Kidney glomerular epithelial cell (primary cell): ENCODE measurements at places on chromosomes 12 and 14.

DNA sequence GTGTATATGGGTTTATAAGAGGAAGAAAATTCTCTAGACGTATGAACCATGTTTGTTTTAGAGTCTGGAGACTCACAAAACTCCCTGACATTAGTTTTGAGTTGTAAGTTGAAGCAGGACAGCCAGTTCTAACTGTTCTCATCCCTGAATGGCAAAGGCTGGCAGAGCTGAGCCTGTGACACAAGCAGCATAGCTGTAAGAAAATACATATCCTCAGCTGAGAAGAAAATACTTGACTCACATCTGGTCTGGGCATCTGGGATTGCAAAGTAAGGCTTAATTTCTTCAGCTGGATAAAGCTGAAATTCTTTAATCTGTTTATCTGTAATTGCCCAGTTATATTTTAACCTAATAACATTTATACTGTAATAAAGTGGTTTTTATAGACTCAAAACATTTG, 156.3 kb downstream of the PELI2 start:
- DNase-seq = no peak

GRCh38 chr12:3046441-3047200, 30.6 kb upstream of the TSPAN9 start:
- no peak for DNase-seq

GRCh38 chr14:90062127-90062794, 467 bp downstream of the KCNK13 start:
- DNase-seq = no peak

DNA sequence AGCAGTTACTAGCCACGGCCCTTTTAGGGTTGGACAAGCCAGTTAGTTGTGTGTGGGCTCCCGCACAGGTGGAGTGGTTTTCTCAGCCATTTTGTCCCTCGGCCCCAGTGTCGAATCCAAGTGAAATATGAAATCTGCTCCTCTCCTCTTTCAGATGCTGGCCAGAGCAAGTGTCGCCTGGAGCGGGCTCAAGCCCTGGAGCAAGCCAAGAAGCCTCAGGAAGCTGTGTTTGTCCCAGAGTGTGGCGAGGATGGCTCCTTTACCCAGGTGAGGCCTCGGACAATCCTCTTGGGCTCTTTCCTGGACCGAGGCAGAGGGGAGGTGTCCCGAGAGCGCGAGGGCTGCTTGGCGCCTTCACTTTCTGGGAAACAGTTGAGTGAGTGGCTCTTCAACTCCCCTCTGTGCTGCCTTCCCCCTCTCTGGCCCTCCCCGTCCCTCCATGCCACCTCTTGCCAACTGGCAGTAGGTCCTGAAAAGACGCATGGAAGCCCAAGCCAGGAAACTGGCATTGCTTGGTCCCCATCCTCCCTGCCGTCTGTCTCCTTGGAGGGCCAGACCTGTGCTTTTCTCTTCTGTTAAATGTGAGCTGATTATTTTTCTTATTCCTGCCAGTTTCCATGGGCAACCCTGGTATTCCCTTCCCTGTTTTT, 74.2 kb downstream of the SMOC1 start:
- DNase-seq = no peak

DNA sequence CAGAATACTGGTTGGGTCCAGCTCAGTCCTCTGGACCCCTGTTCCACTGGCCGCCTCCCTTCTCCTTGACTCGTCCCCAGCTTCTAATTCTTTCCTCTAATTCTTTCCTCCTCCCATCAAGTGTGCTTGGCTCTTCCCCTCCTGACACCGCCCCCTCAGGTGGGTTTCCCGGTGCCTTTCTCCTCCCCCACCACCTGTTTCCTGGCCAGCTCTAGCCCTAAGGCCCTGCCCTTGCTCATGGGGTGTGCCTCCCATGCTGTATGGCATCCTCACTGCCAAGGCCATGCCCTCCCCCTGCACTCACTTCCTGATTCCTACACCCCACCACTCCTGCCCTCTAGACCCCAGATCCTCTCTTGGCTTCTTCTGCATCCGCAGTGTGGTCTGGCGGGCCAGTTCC, 12.1 kb upstream of the EML1 start:
- DNase-seq = no peak

GRCh38 chr14:63428486-63428885, 109.8 kb upstream of the GPHB5 start:
- no peak for DNase-seq

- DNase-seq = no peak
These were observed 19.6 kb downstream of the MORN3 start for GRCh38 chr12:121649819-121650353.

DNA sequence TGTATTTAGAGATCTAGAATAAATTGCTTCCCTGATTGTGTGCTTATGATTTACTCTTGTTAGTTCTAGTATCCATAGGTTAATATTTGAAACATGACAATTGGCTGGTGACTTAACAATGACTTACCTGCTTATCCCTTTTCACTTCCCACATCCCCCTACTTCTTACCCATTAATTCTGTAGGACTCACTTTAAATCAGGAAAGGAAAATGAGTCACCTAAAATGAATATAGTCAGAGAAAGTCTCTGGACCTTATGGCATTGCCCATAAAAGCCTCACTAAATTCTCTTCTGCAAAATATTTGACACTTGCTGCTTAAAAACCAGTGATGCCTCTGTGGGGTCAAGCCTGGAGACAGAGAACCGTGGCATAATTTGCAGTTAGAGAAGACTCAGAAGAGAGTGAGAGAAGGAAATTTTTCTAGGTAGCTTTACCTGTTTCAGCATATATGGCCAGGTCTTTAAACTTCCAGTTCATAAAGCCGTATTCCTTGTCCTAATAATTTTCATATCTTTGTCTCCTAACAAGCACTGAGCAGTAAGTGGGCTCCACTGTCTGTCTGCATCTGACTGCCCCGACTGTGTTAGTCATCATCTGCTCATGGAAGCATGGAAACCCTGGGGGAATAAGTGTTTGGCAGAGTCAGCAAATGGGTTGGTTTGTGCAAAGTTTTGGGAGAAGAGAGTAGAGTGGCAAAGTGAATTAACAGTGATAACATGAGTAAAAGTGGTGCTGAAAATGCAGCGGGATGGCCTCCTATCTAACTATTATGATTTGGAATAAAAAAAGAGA, 294.4 kb downstream of the AKAP6 start:
- peak; percentile 27 for DNase-seq

DNA sequence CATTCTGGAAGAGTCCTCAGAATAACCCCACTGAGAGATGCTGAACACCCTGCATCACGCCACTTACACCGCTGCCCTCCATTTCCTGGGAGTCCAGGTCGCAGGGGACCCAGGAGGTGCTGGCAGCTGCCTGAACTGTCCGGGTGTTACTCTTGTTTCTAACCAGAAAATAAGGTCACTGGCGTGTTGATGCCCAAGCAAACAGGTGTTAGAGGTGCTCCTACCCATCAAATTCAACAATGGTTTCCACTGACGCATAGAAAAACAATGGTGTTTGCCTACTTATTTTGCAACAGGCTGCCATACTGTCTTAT, 23.8 kb downstream of the PITPNM2 start:
- DNase-seq = no peak

- DNase-seq = peak; percentile 9
These were observed 39.3 kb downstream of the BBS10 start for GRCh38 chr12:76308866-76309265.

DNA sequence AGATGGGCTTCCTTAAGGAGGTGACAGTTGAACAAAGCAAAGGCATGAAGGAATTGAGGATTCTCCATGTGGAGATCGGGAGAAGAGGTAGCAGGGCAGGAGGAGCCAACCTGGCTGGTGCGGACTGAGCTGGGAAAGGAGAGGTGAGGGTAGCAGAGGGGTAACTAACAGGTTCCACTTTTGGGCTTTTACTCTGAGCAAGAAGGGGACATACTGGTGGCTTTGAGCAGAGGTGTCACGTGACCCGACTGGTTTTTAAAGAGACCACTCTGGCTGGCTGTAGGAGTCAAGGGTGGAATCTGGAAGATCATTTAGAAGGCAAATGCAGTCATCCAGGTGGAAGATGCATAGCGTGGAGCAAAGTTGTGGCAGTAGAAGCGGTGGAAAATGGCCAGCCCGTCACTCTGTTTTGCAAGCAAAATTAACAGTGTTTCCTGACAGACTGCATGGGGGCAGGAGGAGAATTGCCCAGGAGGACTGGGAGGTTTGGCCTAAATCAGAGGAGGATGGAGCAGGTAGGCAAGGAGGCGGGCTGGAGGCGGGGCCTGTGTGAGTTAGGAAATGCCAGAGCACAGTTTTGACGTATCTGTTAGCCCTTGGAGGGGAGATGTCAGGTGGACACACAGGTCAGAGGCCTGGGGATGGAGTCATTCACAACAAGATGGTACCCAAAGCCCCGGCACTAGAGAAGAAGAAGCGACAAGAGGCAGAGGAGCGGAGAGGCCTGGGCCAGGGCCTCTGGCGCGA, 156.3 kb upstream of the FKBP4 start:
- DNase-seq = no peak

GRCh38 chr12:113220593-113221180, 577 bp upstream of the TPCN1 start:
- DNase-seq = no peak

DNA sequence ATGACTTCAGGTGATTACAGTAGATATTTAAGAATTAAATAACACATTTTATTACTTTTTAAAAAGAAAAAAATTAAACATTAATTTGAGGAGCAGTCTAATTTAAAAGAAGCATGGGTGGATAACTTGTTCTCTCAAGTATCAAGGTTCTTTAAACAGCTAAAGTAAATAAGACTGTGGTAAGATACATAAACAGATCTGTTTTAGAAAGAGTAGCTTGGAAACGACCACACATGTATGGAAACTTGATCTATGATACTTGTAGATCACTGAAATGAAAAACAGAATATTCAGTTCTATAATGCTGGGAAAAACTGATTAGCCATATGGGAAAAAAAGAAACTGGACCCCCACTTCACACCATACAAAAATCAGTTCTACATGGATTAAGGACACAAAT, 36.0 kb downstream of the TC2N start:
- DNase-seq = no peak

- DNase-seq = no peak
These were observed 351.3 kb downstream of the MED13L start for GRCh38 chr12:115926037-115926670.

DNA sequence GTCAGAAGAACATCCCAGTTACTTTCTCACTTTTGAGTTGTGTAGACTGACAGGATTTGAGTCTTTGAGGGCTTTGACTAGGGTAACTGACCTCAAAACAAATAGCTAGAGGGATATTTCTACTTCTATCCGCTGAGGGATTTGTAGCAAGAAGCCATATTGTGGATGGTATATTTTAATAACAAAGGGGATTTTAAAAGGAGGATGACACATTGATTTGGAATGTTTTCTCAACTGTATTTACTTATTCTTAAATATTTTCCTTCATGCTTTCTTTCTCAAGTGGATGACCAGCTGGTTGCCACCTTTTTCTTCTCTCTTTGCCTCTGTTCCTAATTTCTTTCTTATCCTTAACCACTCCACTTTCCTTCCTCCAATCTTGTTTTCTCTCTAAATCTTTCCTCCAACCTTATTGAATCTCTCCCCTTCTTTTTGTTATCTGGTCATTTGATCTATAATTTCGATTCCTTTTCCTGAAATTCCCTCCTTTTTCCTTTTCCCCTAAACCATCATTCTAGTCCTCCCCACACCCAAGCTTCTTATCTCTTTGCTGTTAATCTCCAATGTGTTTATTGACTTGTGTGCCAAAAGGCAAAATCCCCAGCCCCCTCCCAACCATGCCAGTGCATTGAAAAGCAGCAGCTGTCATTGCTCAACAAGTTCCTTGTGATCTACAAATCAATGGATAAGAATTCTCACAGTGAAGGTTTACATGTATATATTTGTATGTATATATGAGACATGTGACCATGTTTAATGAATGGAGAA, 411.6 kb downstream of the RAD51B start:
- peak; percentile 20 for DNase-seq

GRCh38 chr14:92022036-92022435, 17.8 kb downstream of the TRIP11 start:
- no peak for DNase-seq

GRCh38 chr12:105092336-105092735, 8.1 kb upstream of the ALDH1L2 start:
- DNase-seq = no peak

DNA sequence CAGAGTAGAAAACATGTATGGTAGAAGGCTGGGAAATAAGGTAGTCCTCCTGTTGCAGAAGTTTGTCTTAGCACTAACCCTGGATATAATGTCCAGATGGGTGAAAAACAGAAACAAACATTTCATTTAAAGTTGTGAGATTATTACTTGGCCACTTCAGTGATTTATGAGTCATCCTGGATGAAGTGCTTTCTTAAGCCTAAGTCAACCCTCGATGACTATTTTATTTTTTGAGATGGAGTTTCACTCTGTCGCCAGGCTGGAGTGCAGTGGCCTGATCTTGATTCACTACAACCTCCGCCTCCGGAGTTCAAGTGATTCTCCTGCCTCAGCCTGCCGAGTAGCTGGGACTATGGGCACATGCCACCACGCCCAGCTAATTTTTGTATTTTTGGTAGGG, 10.2 kb downstream of the DLST start:
- DNase-seq = no peak
